ENCODE measurements at places on chromosomes 7 and 10.

DNA sequence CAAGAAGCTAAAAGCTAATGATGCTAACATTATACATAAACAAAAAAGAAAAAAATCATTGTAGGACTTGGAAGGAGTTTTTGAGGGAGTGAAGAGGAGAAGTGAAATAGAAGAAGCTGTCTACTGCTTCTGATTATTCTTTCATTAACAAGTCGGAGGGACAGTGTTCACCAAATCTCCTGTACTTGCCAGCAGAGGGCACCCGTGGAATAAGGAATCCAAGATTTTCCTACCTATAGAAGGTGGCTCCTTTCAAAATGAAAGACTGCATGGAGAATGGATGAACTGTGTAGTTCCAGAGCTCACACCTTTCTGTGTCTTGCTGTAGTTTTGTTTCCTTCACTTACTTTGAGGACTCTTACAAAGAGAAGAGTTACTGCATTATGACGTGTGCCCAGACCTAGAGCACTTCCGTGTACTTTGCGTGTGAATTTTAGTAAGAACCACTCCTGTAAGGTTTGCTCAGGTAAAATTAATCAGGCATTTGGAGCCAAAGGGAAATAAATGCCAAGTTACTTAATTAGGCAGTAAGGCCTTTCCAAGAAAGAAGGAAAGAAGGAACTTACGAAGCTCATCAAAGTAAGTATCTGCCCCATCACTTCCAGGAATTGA lies 145.1 kb downstream of the SEMA3D start:
- peak; percentile 68 for DNase-seq

- DNase-seq, result no peak
Observed at GRCh38 chr7:18224138-18224537, 196.5 kb upstream of the PRPS1L1 start.

DNA sequence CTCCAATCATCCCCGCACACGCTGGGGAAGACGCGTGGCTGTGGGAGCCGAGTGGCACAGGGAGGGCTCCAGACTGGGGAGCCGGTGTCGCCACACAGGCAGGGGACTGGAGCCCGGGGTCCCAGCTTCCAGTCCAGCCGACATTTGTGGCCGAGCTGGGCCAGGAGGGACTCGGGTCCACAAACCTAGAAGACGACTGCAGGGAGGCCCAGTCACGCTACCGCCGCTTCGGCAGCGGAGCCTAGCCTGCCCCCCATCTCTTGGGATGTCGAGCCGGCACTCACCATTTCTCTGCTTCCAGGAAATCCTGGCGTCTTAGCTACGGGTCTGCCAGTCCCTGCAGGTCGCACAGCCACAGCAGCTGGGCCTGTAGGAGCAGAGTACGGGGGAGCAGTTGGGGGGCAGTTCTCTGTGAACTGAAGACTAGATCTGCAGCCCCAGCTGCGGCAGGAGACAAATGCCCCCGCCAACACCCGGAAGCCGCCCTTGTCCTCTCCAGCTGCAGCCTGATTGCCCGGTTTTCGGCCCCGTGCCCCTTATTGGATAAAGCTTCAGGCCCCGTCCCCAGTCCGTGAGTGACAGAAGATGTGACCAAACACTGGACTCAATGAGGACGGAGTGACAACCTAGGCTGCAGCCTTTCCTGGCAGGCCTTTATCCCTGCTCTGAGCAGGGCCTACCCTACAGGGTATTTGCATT lies 270.7 kb downstream of the ZNF33B start:
- DNase-seq, result peak; percentile 83

DNA sequence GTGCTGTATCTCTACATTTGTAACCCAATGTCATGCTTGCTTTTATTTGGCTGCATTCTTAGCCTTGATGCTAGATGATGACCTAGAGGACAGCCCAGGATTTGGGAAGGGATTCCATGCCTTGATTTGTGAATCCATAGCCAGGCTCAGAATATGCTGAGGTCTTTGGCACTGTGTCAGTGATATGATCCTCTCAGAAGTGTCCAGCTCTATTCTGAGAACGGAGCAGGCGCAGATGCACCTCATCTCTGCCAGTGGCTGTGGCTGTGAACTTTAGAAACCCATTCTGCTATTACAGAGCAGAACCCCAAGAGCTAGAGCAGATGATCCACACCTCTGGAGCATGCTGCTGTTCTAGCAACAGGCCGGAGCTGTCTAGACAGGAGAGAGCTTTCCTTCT lies 212.8 kb downstream of the TRIL start:
- DNase-seq, result no peak

- no peak for DNase-seq
Observed at GRCh38 chr10:133085251-133086125, 2.2 kb upstream of the ADGRA1 start.

GRCh38 chr10:69051710-69052487 lies 36.0 kb upstream of the SRGN start:
- DNase-seq, result no peak

GRCh38 chr7:158284121-158284520 lies 303.5 kb downstream of the PTPRN2 start:
- DNase-seq, result peak; percentile 50

DNA sequence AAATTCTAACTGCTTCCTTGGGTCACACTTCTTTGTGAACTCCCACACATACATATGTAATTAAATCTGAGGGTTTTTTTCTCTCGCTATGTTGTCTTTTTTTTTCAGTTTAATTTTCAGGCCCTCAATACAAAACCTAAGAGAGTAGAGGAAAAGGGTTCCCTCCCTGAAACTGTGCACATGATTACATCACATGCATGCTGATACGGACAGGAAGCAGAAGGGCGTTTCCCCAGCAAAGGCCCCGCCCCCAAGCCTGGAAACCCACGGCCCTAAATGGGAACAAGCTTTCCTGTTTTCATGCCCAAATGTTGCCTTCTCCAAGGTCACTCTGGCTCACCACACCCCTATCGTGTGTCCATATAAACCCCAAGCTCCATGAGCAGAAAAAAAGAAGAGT lies 115.4 kb downstream of the TEX36 start:
- DNase-seq, result no peak

DNA sequence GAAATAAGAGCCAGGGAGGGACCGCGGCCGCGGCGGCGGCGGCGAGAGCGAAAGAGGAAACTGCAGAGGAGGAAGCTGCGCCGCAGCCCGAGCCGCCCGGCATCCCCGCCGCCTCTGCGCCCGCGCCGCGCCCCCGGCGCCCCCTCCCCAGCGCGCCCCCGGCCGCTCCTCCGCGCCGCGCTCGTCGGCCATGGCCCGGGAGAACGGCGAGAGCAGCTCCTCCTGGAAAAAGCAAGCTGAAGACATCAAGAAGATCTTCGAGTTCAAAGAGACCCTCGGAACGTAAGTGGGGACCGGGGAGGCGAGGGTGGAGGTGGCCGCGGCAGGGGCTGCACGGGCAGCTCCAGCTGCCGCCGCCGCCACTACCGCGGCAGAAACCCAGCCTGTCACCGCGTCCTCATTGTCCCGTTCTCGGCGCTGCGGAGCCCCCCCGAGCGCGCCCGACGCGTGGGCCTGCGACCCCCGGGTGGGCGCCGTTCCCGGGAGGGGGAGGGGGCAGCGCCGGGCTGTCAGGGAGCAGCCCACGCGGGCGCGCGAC lies 351 bp downstream of the CAMK1D start:
- DNase-seq, result no peak

DNA sequence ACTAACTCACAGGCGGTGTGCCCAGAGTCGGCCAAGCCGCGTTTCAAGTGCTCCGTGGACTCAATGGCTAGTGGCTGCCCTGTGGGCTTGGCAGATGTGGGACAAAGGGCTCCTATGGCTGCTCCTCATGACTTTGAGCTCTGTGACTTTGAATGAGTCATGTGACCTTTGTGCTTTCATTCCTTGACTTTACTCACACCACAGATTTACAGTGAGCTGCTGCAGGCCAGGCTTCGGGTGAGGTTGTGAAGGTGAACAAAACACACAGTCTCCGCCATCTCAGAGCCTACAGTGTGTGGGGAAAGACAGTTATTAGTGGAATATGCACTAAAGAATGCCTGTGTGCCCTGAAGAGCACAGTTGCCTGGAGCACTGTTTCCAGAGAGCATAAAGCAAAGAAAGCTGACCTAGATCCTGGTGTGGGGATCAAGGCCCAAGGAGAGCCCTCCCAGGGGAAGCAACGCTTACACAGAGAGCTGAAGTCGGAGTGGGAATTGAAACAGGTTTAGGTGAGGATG lies 29.7 kb upstream of the PLEKHA1 start:
- no peak for DNase-seq

GRCh38 chr7:137471128-137471527 lies 127.6 kb upstream of the PTN start:
- DNase-seq, result no peak

GRCh38 chr7:35866186-35866585 lies 65.3 kb downstream of the SEPTIN7 start:
- DNase-seq, result no peak

DNA sequence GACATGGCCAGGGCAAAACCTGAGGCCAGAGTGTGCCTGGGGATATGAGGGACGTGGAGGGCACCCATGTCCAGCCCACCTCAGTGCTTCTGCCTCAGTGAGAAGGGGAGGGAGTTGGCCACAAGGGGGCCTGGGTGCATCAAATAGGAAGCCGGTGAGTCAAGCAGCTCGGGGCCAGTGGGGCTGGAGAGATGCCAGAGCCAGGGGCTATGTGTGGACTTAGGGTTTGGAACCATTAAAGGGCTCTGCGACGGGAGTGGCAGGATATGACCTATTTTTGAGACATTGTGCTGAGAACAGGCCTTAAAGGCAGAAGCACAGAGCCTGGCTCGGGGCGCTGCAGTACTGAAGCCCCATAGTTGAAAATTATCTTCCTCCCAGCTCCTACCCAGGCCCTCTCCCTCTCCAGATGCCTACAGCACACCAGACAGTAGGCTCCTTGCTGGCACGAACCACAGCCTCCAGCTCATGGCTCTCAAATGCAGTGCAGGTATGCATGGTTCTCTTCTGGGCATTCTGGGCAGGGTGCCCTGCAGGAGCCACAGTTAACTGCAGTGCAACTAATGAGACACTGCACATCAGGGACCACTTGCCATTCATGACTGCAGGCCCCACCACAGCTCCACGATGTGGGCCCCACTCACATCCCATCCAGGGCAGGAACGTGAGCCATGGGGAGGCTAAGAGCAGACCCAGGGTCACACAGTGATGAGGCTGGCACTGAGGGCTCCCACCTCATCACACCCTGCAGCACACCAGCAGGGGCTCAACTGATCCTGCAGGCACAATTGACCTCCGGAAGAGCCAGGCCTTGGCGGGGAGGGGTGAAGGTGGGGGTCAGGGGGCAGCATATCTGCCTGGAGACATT lies 7.2 kb upstream of the PGAM2 start:
- DNase-seq, result no peak

Measured in left forelimb (tissue), 1 donor.